ENCODE measurements at places on chromosomes 16 and 17. TPM values are rescaled to one million over a fixed set of nuclear protein-coding genes. Genes with fewer than 3 reads are reported as not detected.

DNA sequence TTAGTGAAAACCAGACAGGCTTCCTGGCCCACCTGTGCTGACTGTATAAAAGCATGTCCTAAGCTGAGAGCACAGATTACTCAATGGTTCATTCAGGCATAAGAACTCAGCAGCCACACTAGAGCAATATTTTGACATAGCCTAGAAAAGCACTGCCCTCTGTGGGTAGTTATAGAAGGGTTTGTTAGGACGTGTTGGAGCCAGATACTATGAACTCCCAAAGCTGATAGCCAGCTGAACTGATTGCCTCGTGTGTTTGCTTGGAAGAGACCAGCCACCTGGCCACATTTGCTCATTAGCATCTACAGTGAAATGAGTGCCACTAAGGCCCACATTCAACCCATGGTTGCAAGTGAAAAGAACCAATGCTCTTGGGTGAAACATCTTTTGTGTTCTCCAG, 30.8 kb upstream of the ABCA5 start:
- no peak for DNase-seq

DNA sequence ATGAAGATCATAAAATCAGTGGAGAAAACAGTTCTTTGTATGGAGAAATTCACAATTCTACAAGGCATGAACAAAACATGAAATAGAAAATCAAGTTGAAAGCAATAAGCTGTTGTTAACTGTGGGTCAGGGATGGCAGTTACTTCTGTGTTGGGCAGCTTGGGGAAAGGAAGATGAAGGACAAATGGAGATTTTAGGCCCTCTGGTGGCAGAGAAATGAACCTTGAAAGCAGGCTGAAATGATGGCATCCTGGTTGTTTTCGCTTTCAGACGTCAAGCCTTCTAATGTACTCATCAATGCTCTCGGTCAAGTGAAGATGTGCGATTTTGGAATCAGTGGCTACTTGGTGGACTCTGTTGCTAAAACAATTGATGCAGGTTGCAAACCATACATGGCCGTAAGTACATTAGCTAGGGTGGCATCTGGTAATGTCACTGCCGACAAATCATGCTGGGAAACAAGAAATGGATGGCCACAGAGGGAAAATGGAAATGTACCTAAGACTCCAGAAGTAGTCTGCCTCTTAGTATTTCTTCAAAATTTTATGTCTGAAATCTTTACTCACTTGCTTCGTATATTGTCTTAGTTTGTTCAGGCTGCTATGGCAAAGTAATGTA, 108.9 kb downstream of the MAP2K6 start:
- DNase-seq = peak; percentile 55

DNA sequence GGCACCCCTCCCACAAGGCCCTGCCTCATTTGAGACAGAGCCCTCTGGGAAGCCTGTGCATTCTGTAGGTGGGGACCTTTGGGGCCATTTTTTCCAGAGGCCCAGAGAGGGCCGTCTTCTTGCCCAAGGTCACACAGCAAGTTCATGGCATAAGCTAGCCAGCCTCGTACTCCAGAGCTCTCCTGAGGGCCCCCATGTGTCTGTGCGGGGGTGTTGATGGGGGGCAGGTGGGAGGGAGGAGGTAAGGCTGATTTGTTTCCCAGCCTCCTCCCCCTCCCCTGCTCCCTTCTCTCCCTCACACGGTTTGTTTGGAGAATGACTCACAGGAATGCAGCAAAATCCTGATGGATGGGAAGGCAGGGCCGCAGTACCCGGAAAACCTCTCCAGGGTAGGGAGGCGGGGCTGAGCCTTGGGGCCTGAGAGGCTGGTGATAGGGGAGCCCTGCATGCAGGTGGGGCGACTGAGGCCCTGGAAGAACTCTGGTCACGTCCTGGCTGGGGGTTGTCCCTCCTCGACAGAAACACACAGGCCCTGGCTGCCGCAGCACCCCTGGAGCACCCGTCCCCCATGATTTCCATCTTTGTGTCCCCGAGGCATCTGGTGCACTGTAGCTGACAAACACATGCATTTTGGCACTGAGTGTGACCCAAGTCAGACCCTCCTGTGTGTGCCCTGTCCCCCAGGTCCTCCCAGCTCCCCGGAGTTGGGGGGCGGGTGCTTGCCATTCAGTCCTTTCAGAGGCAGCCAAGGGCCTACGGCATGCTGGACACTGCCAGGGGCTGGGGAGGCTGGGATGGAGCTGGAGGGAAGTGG, 29.7 kb downstream of the RAI1 start:
- no peak for DNase-seq

DNA sequence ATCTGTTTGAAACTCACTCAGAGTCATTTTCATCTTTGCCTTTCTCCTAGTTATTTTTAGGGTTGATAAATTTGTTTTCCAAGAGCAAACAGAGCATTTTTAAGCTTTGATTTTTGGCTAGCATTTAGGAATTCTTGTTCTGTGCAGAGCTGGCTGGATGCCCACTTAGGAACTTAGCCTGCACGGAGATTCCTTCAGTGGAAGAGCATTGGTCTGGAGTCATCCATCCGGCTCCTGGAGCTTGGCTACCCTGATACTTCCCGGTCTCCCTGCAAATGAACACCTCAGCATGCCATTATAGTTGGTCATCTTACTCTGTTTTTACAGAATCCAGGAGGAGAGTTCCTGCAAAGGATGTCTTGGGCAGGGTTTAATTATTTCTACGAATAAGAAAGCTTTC, 57.1 kb downstream of the SPECC1 start:
- DNase-seq = no peak

GRCh38 chr17:7987112-7987893, 15.1 kb upstream of the GUCY2D start:
- no peak for DNase-seq

DNA sequence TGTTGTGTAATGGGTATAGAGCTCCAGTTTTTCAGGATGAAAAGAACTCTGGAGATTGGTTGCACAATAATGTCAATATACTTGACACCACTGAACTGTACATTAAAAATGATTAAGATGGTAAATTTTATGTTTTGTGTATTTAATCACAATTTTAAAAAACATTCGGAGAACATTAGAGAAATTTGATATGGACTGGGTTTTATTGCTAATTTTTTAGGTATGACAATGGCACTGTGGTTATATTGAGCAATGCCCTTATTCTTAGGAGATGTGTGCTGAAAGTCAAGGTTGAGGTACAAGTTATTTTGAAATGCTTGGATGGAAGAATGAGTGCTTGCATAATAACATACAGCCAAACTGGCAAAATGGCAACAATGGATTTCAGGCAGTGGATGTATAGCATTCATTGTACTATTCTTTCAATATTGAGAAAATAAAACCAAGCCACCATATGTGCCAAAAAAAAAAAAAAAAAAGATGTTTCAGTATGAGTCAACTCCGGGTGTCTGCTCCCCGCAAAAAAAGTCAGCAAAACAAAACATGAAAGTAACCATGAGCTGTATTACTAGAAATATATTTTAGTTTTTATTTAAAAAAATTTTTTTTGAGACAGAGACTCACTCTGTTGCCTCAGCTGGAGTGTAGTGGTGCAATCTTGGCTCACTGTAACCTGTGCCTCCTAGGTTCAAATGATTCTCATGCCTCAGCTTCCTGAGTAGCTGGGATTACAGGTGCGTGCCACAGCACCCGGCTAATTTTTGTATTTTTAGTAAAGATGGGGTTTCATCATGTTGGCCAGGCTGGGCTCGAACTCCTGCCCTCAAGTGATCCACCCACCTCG, 19.8 kb downstream of the HOXB1 start:
- peak; percentile 73 for DNase-seq

DNA sequence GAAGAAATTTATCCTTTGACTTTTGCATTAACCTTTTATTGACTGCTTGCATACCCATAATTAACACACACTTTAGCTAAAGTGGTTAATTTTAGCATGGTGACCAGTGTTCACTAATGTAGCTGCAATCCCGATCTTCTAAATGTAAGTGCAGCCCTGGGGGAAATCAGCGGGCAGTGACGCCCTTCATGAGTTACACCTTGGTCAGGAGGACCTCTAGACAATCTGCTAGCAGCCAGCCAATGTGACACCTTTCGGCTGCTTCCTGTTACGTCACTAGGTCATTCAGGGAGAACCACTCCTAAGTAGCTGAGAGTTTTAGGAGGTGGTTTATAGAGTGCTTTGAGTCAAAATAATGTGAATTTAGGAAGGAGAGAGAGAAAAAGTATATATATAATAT, 180.5 kb downstream of the IRX3 start:
- DNase-seq = no peak

DNA sequence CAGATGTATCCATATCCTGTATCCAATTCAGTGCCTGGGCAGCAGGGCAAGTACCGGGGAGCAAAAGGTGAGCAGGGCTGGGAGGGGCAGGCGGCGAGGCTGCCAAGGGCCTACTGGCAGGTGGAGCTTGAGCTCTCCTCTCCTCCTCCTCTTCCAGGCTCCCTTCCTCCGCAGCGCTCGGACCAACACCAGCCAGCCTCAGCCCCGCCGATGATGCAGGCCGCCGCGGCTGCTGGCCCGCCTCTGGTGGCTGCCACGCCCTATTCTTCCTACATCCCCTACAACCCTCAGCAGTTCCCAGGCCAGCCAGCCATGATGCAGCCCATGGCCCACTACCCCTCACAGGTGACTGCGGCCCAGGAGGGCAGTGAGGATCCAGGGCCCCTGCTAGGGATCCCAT, 11.6 kb downstream of the ATXN2L start:
- no peak for DNase-seq

DNA sequence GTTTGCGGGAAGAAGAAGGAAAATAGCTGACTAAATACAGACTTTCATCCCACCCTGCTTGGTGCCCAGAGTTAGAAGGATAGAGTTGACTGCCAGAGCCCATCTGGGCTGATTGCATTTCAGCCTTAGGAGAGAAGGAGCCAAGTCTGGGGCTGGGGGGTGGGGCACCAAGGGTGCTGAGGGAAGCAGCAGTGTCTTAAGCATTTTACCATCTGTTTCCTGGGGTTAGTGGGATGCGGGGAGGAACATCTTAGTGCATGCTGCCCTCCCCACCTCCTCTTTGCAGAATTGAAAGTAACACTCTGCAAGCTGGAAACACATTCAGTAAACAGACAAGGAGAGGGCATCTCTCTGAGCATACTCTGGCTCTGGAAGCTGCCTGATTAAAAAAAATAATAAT, 1.5 kb upstream of the ARL5C start:
- no peak for DNase-seq

DNA sequence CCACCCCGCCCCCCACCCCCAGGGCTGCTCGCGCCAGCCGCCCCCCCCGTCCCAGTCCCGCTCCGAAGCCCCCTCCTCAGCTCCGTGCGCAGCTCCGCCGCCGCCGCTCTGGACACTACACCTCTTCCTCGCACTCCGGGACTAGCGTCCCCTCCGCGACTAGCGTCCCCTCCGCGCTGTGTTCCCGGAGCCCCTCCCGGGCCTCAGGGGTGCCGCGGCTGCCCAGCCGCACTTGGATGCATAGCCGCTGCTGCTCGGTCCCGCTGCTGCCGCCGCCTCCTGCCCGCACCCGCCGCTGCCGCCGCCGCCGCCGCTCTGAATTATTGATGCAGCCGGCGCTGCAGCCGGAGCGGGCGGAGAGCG, at the start of gene CBLN1:
TSS of gene CBLN1 (minus strand) at position 359 of the 363 bp plus-strand sequence. CDS start 373 bp downstream, outside the sequence.
- DNase-seq = no peak

DNA sequence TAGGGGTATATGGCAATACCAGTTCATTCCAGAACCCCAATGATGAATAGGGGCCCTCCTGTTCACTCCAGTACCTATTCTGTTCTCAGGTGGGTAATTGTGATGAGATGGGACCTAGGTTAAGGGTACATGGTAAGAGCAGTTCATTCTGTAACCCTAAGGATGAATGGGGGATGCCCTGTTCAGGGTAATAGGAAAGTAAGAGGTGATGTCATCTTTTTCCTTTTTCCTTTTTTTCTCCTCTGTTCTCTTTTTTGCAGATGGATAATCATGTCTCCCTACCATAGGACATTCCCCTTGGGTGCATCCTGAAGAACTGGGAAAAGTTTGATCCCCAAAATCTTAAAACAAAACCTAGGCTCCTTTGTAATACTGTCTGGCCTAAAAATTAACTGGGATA, 25.0 kb upstream of the SLC6A2 start:
- no peak for DNase-seq

- no peak for DNase-seq
Measured at GRCh38 chr17:11979795-11980194, 17.5 kb downstream of the ZNF18 start.

DNA sequence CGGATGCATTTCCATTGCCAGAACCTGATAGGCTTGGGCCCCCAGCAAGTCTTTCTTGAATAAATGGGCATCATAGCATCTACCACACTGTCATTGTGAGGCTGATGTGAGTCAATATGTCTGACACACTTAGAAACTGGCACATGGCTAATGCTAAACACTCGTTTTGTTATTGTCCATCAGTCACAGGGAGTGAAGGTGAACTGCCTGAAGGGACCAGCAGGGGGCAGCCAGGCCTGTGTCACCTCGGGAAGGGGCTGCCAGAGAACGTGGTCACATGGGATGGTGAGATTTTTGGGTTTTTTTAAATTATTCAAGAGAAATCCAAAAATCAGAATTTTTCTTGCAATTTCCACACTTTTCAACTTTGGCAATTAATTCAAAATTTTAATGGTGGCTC, 831 bp upstream of the RCVRN start:
- no peak for DNase-seq

GRCh38 chr17:60602871-60603270, 2.9 kb downstream of the PPM1D start:
- DNase-seq = no peak

DNA sequence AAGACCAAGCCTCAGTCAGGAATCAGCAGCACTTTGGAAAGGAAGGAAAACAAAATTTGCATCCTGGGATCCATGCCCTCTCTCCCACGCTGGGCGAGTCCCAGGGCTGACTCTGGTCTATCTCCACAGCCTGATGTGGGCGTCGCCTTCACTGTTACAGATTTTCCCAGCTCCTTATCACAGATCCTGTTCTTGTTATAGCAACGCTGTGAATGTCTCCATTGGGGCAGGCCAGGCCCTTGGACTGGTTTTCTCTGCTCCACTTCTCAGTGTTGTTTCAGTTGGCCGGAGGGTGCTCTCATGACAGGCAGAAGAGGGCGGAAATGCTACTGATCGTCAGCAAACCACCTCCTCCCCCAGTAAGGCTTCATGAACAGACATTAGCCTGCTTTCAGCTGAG, 127.9 kb upstream of the CDH11 start:
- no peak for DNase-seq

- no peak for DNase-seq
Measured at GRCh38 chr17:57955183-57955931, at the start of gene CUEDC1. CUEDC1 (minus strand) TSS chr17:57955412; CDS start chr17:57885564, 69,848 bp downstream.

DNA sequence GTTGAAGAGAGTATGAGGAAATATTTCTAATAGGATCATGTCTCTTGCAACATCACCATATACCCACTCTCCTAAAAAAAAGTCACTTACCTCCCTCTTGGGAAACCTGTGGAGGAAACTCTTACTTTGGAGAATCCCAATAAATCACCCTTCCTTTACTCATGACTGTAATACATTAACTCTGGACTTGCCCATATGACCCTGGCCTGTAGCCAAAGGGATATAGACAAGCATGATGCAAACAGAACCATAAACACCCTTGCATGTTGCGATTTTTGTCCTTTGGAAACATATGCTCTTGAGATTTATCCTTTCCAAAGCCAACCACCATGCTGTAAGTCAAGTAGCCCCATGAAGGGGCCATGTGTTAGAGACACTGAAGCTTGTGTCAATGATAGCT, 19.5 kb downstream of the CDH11 start:
- no peak for DNase-seq

GRCh38 chr16:85004587-85005205, 6.6 kb downstream of the ZDHHC7 start:
- no peak for DNase-seq

- DNase-seq = no peak
Measured at GRCh38 chr17:45132572-45133463, 503 bp upstream of the PLCD3 start.

The SSTR5 gene
- total RNA-seq = not detected

The GCGR gene
- not detected for total RNA-seq

The DOC2B gene
- total RNA-seq = not detected

The OTOP3 gene
- total RNA-seq = not detected

The HAP1 gene
- total RNA-seq = not detected

The NDUFB10 gene
- 150 TPM for total RNA-seq

All from GM12878 (cell line).